ENCODE measurements at places on chromosomes 6 and 20.

GRCh38 chr20:40691566-40692239 lies 2.7 kb upstream of the MAFB start:
- no peak for DNase-seq

DNA sequence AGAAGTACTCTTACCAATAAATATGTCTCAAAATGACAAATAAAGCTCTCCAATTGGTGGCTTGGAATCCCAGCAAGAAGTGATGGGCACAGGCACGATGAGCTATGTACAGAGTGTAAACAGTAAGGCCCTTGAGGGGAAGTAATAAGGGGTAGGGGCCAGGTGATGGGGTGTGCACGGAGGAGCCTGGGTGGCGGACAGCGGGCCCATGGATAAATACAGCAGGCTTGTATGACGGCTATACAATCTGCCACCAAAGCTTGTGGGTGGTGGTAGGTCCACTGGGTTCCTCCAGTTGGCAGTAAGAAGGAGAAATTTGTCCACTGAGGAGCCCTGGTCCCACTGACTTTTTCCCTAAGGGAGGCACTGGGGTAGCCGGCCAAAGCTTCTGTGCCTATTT lies 205.4 kb upstream of the RNF24 start:
- no peak for DNase-seq

- no peak for DNase-seq
These were observed 309.3 kb upstream of the SUPT3H start for GRCh38 chr6:45686841-45687569.

- no peak for DNase-seq
These were observed 232.5 kb upstream of the SYNDIG1 start for GRCh38 chr20:24236963-24237362.

GRCh38 chr6:89081129-89081422 lies 525 bp downstream of the PNRC1 start:
- DNase-seq = no peak

- no peak for DNase-seq
These were observed 11.2 kb upstream of the ZNF76 start for GRCh38 chr6:35248300-35248699.

GRCh38 chr6:143110996-143111395 lies 50.3 kb downstream of the AIG1 start:
- no peak for DNase-seq

- DNase-seq = no peak
These were observed 9.3 kb upstream of the EDN1 start for GRCh38 chr6:12280902-12281301.

DNA sequence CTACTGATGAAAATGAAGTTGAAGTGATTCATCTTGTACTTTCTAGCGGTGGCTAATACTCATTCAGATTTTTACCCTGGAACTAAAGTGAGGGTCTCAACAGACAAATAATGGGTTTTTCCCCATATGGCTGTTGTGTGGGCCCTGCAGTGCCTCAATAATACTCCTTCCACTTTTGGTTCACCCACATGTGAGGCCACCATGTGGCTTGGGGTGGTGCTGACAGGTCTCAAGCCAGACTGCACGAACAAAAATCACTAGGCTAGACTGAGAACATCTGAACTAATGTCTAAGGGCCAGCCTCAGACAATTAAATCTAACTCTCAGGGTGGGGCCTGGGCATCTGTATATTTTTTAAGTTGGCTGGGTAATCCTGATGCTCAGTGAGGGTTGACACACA lies 7.9 kb upstream of the COL12A1 start:
- DNase-seq = no peak

DNA sequence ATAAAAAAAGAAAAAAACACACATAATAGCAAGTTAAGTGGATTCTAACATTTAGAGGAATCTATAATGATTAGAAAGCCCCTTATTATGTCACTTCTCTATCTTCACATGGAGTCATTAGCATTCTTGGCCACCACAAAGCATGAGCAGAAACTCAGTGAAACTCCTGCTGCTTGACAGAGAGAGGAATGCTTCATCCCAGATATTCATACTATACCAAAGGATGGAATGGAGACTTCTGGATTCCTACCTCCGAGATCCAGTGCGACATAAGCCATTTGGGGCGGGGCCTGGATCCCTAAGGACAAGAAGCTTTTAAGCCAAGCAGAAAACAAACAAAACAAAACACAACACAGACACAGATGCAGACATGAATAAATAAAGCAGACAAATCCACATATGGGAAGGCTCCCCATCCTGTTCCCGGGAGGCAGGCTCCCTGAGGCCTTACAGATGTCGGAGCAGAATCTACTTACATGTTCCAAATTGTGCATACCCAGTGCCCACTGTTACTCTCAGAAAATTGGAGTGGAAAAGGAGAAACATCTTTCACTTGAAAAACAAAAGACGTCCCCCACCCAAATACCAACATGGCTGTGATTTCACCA lies 727.3 kb downstream of the MAFB start:
- DNase-seq = no peak

DNA sequence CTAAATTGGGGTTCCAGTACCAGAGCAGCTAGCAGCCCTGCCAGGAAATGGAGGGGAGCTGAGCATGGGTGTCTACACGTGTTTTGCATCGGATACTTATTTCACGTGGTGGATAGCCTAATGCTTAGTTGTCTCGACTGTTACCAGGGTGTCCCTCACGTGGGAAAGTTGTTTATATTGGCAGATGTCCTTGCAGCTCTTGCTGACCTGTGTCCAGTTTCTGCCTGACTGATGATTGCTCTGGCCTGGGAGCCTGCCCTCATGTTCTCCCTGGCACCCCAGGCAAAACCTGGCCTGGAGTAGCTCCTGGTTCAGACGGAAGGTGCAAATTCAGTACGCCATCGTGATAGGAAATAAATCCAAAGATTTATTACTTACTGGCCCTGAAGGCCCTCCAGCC lies 11.8 kb upstream of the FERMT1 start:
- DNase-seq = no peak

GRCh38 chr20:12597551-12597950 lies 411.2 kb upstream of the SPTLC3 start:
- DNase-seq = no peak

DNA sequence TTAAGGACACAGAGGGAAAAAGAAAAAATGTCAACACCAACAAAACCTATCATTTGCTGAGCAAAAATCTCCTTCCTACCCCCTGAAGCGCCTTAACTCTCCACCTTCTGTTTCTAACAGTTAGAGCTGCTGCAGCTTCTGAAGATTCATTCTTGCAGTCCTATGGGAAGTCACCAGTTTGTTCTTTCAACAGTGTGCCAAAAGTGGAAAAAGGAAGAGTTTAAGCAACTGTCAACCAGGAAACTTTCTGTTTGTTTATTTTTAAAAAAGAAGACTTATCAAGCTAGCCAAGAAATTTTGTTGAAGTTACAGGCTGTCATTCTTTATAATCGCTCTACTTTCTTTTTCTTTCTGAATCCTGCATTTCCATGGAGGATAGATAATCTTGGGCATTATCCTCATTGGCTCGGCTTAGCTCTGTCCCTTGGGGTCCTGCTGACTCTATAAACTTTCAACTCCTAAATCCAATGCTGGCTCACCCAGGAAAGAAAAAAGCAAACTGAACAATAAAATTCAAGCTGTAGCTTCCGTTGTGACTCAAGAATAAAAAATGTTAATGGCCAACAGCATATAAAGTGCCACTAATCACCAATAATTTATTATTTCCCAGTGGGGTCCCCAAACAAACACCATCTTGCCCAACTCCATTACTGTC lies 172.8 kb upstream of the CITED2 start:
- no peak for DNase-seq

DNA sequence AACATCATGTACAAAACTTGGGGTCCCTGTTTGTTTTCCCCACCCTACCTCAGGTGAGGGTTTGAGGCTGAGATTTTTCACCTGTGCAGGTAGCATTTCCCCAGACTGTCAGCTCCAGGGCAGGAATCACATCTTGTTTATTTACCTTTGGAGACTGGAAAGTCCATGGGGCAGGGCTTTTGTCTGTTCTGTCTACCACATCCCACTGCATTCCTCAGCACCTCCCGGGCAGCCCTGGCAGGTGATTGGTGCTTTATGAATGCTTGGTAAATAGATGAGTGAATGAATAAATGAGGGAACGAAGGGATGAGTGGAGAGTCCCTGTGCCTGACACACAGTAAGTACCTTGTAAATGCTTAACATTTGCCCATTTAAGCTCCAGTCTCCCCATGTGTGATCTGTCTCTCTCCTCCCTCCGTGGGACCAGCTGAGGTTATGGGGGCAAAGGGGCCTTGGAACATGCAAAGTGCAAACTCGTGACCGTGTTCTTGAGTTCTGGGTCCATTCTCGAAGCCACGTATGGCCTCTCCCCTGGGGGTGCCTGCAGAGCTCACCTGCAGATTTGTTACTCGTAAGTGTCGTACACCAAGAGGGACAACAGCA lies 69.7 kb upstream of the PMEPA1 start:
- no peak for DNase-seq

DNA sequence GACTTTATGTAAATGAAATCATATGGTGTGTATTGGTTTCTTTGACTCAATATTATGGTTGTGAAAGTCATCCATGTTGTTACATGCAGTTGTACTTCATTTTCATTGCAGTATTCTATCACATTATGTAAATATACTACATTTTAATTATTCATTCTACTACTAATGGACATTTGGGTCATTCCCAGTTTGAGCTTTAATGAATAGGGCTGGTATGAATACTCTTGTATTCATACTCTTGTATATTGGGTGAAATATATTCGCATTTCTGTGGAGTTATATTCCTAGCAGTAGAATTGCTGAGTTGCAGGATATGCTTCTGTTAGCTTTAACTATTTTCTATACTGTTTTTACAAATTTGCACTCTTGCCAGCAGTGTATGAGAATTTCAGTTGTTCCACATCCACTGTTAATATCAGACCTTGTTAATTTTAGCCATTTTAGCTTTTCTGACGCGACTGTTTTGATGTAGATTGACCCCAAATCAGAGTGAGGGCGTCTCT lies 944.3 kb downstream of the KIF16B start:
- no peak for DNase-seq

DNA sequence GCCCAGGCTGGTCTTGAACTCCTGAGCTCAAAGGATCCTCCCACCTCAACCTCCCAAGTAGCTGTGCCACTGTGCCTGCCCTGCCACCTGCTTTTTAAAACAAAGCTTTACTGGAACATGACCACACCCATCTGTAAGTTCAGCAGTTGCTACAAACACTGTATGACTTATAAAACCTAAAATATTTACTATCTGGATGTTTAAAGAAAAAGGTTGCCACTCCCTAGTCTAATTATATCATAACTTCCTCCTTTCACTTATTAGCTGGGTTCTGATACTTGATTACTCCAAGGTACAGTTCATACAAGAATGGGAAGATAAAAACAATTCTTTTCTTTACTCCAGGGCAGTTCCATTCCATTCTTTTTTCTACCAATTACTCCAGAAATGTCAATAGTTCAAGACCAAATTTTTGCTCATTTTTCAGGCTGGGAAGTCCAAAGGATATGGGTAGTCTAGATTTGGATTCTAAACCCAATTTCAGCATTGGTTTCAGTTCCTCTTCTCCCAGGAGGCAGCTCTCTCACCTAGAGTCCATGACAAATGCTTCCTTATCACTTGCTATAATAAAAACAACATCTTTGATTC lies 63.1 kb downstream of the SEC63 start:
- DNase-seq = peak; percentile 8

GRCh38 chr6:132218059-132218696 lies 183.1 kb downstream of the MOXD1 start:
- DNase-seq = peak; percentile 42

- no peak for DNase-seq
These were observed 223.7 kb downstream of the GMDS start for GRCh38 chr6:2021713-2022125.

DNA sequence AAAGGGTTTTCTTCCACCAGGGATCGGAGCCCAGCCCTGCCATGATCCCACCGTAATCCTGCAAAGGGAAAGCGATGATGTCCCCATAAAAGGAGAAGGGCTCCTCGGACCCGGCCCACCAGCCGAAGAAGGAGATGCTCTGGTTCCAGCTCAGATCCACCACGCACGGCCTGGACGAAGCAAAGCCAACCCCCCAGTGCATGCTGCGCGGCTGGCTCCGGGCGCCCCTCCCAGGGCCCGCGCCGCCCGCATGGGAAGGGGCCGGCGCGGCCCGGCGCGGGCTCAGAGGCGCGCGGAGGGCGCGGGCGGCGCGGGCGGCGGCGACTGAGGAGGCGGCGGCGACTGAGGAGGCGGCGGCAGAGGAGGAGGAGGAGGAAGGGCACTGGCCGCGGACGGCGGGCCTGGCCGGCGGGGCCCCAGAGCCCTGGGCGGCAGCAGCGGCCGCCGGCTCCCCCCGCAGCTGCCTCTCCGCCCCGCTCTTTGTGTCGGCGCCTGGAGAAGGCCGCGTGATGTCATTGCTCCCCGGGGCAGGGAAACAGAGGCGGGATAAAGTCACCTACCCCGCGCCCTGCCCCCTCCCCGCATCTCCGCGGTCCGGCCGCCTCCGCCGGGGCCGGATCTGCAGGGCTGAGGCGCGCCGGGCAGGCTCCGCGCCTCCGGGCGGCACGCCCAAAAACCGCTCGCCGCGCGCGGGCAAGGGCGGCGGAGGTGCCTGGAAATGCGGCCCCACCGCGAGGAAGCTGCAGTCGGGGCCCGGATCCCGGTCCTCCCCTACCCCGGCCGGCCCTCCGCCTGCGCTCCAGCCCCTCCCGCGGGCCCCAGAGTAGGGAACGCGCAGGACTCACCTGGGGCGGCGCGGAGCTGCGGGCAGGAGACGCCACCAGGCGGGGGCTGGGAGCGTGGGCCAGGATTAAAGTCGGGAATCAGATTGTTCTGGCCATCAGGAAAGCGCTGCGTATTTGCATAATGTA lies at the start of gene FAXC:
Gene FAXC (minus strand): TSS at position 504 of the 971 bp plus-strand sequence. CDS start 302 bp downstream, at position 202.
- DNase-seq = no peak

- no peak for DNase-seq
These were observed 3.6 kb downstream of the YTHDF1 start for GRCh38 chr20:63212393-63212730.

GRCh38 chr6:143262859-143263258 lies 187.6 kb downstream of the ADAT2 start:
- DNase-seq = no peak

DNA sequence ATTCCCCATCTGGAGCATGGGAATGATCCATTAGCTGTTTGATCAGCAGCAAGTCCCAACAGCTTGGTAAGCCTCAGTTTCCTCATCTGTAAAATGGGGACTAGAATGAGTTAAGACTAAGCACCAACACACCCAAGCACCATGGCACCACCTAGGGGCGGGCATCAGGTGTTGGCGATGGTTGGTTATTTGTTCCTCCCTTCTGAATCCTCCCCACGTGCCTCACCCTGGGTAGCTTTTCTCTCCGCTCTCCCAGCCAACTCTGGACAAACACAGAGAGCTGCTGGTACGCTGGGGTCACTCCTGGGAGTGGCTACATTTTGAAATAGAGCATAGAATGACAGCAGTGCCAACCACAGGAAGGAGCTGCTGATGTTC lies 13.3 kb upstream of the ITPR3 start:
- no peak for DNase-seq
